ENCODE measurements at places on chromosomes 4 and X.

GRCh38 chrX:150088766-150089518 is 150.7 kb upstream of the EOLA2 start:
- DNase-seq: no peak

DNA sequence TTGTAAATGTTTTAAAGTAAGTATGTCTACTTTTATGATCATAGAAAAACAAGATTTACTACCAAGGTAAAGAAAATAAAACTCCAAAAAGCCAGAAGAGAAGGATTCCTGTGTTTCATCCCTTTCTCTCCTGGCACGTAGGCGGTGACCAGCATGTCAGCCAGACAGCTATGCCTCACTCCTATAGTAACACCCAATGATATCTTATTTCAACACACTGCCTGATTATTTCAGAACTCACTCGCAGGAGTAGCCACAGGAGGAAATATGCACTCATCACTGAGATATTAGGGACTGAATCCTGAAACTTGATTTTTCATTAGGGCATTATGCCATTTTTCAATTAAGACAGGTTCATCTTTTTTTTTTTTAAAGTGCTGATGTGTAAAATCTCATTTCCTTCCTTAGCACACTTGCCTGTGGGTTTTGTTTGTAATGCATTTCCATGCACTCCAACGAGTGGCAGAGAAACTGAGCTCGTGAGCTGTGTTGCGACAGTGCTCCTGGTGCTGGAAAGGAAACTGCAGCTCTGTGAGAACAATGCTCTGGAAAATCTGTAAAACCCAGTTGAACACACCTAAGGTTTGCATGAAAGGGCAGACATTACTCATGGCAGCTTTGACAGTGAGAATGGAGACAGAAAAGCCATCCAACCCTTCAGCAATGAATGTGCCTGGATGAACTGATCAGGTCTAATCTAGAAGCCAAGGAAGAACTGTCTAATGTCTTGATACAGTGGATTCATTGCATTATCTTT is 18.2 kb downstream of the RAI2 start:
- no peak for DNase-seq

- peak; percentile 55 for DNase-seq
These were observed 70.1 kb upstream of the CBR4 start for GRCh38 chr4:169079942-169080827.

DNA sequence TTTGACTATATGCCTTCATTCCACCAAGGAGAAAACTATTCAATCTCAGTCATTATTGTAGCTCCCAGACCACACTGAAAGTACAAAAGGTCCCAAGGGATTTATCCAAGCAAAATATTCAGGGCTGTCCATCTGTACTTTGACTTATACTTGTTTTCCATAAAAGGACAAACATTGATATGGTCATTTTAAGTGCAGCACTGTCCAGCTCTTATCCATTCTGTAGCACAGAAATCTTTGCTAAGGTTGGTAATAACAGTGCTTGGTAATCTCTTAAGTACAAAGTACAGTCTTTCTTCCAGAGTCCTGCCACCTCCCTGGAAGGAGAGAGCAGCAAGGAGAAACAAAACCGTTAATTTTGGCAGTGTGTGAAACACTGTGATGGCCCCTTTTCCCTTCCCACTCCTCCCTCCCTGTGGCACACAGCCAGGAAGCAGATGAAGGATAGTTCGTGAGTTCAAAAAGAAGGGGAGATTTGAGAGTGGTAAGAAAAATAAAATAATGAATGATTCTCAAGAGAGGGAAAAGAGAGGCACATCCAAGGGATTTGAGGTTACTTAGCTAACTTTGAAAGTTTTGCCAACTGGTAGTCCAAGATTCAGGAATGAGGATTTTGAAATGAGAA is 6.8 kb upstream of the CXCL2 start:
- no peak for DNase-seq

DNA sequence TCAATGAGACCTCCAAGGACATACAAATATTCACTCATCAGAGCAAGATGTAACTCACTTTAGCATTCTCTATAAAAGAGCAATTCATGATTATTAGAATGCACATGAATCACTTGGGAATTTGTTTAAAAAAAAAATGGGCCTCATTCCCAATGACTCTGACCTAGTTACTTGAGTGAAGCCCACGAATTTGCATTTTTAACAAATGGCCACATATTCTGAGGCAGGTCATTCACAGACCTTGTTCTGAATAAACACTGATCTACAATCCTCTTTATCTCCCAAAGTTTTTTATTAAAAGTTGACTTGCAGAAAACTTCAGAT is 255.1 kb upstream of the VEGFC start:
- no peak for DNase-seq
